ENCODE measurements at places on chromosomes 2 and 18. TPM values are rescaled to one million over a fixed set of nuclear protein-coding genes. Genes with fewer than 3 reads are reported as not detected.

The ANTXR1 gene
- 39.2 TPM for total RNA-seq

The VWC2L gene
- total RNA-seq = 4.3 TPM

The LIMS2 gene
- 3.3 TPM for total RNA-seq

The PROKR1 gene
- total RNA-seq = 2.7 TPM

GRCh38 chr2:198901894-198902293 lies 555.8 kb downstream of the SATB2 start:
- DNase-seq = no peak

DNA sequence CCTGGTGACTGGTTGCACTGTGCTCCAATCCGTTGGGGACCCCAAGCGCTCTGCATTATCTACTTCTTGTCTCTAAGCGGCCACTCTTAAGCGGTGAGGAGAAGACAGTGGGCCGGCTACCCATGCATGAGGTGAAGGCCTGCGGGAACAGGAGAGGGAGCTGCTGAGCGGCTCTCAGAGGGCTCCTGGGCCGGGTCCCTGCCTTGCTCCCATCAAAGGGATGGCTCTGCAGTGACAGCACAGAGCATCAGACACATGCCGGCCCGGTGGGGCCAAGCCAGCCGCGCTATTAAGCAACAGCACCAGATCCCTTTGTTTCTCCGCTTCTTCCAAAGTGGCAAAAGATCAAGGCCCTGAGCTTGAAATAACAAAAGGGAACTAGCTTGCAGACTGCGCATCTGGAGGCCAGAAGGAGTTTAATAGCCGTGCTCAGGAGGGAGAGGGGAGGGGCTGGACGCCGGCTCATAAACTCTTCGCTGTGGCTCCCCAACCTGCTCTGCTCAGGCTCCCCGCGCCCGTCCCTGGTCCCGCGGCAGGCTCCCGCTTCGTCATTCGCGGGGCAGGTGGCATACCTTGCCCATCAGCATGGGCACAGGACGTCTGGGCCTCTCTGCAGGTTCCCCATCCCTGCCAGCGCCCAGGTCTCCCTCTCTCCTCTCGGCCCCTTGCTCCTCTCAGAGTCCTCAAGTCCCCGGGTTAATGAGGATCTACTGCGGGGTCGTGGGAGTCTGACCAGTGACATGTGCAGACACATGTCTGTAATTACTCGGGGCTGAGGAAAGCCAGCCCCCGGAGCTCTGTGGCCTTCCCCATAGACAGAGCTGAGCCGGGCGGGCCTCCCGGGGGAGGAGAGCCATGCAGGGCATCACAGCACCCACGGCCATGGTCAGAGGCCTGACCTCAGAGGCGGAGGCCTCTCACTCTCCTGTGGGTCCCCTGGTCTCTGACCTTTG lies 96.7 kb downstream of the ASB1 start:
- no peak for DNase-seq

- DNase-seq = no peak
These were observed 198.4 kb downstream of the NYAP2 start for GRCh38 chr2:225597911-225598310.

DNA sequence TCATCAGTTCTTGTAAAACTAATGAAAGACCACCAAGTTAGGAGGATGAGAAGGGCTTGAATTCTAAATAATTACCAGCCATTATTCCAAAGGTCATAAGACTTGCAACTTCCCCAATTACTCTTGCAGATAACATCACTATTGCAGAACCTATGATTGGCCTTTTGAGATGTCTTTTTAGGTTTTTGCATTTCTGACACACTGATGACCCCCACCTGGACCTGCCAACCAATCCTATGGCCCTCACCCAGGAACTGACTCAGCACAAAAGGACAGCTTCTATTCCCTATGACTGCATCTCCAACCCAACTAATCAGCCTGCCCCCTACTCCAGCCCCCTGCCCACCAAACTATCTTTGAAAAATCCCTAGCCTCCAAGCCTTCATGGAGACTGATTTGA lies 111.5 kb upstream of the COPS8 start:
- DNase-seq = no peak

GRCh38 chr2:12806549-12807242 lies 90.0 kb downstream of the TRIB2 start:
- no peak for DNase-seq

DNA sequence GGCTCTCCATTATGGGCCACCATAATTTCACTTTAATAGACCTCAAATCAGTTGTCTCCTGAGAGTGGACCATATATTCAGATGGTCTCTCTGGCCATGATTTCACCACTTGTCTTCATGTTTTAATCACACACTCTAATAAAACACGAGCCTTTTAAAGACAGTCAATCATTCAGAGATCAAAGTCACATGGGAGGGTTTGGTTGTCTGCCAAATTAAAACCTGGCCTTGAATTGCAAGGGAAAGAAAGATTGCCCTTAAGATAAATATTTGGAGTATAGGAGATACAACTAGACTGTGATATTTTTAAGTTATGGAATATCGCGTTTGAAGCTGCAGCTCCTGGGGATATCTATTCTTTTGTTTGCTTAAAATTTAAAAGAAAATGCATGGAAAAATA lies 377.8 kb upstream of the DDX18 start:
- DNase-seq = no peak

DNA sequence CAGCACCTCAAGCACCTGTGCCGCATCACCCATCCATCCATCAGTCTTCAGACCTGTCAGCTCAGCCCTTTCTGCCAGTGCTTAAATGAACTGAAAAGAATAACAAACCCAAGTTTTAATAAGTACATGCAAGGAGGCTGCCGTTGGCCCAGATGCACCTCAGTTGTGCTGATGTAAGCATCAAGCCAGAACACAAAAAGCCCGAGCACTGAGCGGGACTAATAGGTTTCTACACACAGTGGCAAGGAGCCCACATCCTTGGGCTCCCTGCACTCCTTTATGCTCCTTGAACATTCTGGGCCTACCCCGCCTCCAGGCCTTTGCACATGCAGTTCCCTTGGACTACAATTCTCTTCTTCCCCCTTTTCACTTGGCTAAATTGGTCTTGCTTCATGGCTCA lies 165.6 kb downstream of the ALK start:
- no peak for DNase-seq

GRCh38 chr2:218393750-218394290 lies 5.8 kb upstream of the CTDSP1 start:
- DNase-seq = no peak

DNA sequence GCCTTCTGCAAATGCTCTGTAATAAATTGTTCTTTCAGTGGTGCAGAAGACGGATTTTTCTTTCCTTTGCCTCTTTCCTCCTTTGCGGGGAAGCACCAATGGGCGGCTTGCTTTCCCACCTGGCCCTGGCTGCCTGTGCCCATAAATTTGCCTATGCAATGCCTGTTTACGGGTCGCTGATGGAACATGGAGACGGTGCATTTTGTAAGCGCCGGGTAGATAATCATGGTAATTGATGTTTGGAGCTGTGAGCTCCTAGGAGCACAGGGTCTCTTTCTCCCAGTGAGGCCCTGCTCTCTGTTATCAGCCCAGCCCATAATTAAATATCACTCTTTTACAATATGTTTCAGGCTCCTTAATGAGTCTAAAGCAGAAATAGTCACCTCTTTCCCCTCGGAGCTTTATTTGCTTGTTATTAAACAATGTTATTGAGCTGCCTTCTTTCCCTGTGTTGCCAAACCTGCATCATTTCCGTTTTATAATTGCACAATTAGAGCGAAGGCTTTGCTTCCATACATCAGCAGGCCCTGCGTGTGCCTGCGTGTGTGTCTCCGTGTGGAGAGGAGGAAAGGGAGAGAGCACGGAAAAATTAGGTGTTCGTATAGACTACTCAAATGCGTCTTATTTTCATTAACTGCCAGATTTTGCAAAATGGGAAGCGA lies 437.4 kb upstream of the POU3F3 start:
- DNase-seq = no peak

DNA sequence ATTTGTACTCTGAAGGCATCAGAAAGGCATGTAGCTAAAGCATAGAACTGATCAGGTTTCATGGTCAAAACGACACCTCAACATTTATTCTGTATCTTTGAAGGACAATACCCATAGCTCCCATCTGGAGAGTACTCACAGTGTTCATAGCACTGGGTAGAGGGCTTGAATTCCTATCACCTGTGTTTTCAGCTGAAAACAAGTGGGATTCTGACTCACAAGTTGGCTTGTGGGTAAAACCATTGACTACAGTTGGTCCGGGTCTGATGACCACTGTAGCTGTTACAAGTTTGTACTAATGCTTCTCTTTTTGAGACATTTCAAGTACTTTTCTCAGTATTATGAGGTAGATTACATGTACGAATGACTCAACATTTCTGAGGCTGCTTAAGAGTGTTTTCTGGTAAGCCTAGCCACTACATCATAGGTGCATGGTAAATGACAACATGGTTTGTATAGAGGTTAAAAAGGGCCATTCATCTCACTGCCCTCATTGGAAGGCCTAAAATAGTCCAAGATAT lies 68.6 kb upstream of the PELI1 start:
- no peak for DNase-seq

- DNase-seq = no peak
These were observed 71.1 kb downstream of the CIB4 start for GRCh38 chr2:26570083-26570430.

- no peak for DNase-seq
These were observed at the start of gene IL1RL1 for GRCh38 chr2:102310964-102311640. TSS of gene IL1RL1 (plus strand) at chr2:102311563. CDS start at chr2:102338265, 26,702 bp downstream.

- DNase-seq = no peak
These were observed 11.2 kb upstream of the FOSL2 start for GRCh38 chr2:28381225-28382180.

GRCh38 chr2:33497221-33497650 lies 20.8 kb downstream of the RASGRP3 start:
- DNase-seq = no peak

DNA sequence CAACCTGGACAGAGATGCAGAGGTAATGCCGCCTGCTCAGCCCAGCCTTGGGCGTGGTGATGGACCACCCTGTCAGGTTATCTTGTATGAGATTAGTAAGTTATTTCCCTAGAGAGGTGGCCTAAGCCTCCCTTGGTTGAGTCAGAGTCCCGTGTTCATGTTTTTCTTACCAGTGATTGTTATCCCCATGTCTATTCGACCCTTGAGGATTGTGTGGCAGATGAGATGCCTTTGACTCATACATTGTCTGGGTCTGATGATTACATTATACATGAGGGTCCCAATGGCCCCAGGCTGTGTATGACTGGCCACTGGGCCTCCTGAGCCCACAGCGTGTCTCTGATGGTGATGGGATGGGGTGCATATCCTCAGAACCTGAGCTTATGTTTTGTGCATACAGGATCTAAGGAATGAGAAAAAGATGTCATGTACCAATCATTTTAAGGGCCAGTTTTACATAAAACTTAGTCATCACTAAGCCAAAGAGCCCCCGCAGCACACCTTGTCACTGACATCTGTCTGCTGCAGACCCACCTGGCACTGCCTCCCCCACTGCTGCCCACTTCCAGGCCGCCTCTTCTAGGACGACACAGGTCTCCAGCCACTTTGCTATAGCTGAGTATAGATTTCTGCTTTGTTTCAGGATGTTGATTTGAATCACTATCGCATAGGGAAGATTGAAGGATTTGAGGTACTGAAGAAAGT lies 7.7 kb downstream of the PPP1R7 start:
- no peak for DNase-seq

- DNase-seq = no peak
These were observed 512.9 kb upstream of the ZEB2 start for GRCh38 chr2:145032791-145033190.
